Kidney capillary endothelial cell (primary cell): ENCODE measurements at places on chromosomes 5 and 9.

GRCh38 chr5:64792469-64792868 is 23.7 kb downstream of the CWC27 start:
- DNase-seq: no peak

DNA sequence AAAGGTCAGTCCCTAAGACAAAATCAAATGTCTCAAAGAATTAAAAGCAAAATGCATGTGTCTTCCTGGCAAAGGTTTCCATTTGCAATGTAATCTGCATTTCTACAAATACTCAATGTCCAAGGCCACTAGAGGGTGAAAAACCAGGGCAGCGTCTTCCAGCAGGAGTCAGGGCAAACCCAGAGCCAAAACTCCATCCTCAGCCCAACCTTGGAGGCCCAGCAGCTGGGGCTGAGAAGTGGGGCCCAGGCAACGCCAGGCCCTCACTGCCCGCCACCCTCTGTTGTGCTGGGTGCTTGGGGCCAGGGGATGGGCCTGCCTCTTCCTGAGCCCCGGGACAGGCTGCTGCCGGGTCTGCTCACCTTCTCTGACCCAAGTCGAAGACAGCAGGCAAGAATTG is 200.1 kb downstream of the PAX5 start:
- no peak for DNase-seq

DNA sequence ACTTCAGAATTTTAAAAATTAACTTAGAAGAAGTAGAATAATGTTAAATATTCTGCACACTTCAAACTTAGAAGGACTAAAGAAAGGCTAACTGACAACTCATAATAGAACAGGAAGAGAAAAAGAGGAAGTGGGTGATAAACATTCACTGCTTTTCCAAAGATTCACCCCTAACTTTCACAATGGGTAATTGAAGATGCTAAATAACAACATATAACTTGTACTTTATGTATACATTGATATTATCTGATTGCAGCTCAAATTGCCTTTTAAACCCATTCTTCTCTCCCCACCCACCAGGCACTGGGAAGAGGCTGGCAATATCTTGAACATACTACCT is 376.6 kb downstream of the EFNA5 start:
- DNase-seq: no peak

DNA sequence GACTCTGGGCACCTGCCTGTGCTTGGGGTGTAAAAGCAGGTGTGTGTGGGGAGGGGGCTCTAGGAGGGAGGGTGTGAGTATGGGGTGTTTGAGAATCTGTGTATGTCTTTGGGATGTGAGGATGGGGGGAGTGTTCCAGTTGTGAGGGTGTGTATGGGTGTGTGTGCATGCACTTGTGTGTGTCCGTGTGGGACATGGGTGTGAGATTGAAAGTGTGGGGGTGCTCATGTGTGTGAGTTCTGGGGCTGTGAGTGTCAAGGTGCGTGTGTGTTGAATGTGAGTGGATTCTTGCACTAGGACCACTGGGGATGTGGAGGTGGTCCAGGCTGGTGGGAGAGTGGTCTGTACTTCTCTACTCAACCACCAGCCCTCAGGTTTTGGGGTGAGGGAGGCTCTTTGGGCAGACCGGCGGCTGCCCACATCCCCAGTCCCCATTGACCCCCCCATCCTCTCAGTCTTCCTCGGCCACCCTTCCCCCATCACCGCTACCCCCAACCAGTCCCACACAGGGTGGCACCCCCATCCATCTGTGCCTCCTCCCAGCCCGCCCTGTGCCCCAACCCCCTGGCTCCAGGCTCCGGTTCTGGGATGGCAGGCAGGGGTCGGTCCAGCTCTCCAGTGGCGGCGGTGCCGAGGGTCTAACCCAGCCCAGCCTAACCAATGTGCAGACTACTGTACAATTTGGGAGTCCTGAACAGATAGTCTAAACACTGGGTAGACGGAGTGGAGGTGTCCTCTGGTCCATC is 31.5 kb downstream of the GOLGA2 start:
- no peak for DNase-seq

GRCh38 chr9:129089246-129089645 is 8.3 kb downstream of the DOLPP1 start:
- no peak for DNase-seq

DNA sequence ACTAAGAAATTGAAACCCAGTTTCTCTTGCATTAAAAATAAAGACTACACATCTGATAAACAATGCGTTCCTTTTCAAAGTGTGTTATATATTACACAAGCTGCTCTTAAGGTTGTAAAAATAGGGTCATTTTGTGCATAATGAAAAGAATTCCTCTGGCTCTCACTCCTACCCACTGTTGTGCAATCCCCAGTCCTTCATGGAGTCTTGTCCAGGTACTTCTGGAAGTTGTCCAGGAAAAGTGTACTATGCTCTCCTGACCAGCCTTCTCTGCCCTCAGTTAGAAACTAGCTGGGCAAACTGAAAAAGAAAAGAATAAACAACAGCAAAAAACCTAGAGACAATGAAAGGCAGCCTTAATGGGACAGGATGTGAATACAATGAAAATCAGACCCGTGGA is 345.5 kb upstream of the PAPPA start:
- no peak for DNase-seq

DNA sequence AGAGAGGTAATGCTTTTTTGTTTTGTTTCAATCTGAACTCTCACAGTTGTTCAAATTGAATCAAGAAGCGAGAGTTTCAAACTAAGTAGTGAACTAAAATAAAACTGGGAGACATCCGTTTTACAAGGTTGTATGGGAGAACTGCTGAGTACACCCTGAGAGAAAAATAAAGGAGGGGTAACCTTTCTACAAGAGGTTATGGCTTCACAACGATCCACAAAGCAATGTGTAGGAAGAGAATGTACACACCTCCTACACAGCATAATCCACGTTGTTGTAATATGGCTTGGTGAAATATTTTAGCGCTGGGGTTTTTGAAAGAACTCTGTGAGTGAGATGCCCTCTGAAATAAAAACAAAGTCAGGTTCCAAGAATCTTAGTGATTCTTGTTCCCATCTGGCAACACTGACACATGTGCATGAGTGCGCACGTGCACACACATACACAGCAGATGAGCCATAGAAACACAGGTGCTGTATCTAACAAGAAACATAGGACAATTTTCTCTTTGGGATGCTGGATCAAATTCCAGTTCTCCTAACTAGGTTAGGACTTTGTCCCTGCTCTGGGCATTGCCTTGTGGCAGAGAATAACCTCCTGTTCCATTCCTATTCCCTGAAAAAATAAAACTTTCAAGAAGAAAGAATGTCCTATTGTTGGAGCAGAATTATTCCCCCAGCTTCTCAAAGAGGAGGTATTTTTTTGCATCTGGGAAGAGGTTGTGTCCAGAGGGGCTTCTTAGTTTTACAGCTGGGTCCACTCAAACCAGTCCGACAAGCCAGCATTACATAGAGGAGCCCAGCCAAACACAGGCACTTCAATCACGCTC is 94.5 kb upstream of the EFNA5 start:
- DNase-seq: no peak

- DNase-seq: no peak
Observed at GRCh38 chr5:113680534-113680933, 167.0 kb downstream of the YTHDC2 start.
